Chondrocyte (in vitro differentiated cells): ENCODE measurements at places on chromosomes 13 and 19. TPM values are rescaled to one million over a fixed set of nuclear protein-coding genes. Genes with fewer than 3 reads are reported as not detected.
A peak's percentile ranks its signal among the peaks of the same experiment; 100 is the strongest.

- no peak for DNase-seq
These were observed 1.5 kb downstream of the ZNF814 start for GRCh38 chr19:57887195-57887941.

GRCh38 chr13:58620176-58620575, 988.6 kb downstream of the PCDH17 start:
- DNase-seq: no peak

GRCh38 chr13:90485436-90485835, 862.1 kb upstream of the MIR17HG start:
- no peak for DNase-seq

SIAH3 gene
- 0.02 TPM in 1 of 3 replicates, not detected in the others for total RNA-seq

DNA sequence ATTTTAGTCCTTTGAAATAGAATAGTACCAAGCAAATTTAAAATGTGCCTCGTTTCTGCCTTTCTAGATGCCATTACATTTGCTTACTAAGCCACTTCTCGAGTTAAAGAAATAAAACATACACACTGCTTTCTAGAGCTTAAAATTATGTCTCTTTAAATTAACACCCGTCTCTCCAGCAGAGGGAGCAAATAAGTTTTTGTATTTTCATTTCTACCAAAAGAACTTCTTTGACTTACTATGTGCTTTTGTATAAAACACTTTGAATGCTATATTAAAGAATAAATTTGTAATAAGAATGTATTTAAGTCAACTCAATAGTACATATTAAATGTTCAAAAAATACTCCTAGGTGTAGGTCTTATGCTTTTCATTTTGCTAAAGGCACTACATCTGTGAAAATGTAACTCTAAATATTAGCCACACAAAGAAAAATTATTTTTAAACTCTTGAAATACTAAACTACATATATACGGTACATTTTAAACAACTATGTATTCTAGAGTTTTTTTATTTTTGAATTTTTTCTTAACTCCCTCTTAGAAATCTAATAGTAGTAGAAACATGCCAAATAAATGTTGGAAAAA, 269.3 kb upstream of the MIR17HG start:
- no peak for DNase-seq

- DNase-seq: no peak
These were observed 733 bp upstream of the ENOX1 start for GRCh38 chr13:43787518-43787891.

DNA sequence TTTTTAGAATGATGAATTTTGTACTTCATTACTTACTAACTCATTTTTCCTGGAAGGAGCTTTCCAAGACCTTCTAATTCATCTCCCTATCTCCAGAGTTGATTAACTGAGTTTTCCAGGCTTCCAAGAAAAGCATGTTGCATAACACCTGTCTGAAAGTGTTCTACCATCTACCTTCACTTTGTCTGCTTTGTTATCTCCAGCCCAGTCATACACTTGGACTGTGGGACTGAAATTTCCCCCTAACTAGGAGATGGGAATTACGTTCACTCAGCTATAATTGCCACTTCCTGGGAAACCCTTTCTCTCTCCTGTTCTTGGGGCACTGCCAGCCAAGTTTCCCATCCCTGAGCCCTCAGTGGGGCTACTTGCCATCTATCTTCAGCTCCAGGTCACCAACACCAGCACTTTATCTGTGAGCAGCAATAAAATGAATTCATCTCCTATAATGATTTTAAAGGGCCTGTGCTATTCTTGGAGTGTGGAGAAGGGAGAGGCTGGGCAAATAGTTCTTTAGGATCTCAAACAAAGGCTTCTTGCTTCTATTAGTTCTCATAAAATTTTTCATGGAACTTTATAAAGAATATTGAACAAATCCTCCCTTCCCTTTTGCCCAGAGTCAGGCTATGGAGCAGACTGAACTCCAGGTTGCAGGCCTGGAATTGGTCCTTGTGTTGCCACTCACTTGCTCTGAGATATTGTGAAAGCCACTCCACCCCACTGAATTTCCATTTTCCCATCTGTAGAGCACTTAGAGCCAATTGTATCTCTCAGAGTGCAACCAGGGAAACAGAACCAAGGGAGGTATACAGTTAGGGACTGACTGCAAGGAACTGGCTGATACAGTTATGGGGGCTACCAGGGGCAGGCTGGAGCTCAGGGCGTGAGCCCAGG, 17.8 kb upstream of the ATP12A start:
- no peak for DNase-seq

ZNF677 gene
- 21.2 to 28.9 TPM (median 21.5 TPM) in 3 replicates for total RNA-seq

- DNase-seq: no peak
These were observed 33.4 kb downstream of the FAM124A start for GRCh38 chr13:51255556-51255955.

DNA sequence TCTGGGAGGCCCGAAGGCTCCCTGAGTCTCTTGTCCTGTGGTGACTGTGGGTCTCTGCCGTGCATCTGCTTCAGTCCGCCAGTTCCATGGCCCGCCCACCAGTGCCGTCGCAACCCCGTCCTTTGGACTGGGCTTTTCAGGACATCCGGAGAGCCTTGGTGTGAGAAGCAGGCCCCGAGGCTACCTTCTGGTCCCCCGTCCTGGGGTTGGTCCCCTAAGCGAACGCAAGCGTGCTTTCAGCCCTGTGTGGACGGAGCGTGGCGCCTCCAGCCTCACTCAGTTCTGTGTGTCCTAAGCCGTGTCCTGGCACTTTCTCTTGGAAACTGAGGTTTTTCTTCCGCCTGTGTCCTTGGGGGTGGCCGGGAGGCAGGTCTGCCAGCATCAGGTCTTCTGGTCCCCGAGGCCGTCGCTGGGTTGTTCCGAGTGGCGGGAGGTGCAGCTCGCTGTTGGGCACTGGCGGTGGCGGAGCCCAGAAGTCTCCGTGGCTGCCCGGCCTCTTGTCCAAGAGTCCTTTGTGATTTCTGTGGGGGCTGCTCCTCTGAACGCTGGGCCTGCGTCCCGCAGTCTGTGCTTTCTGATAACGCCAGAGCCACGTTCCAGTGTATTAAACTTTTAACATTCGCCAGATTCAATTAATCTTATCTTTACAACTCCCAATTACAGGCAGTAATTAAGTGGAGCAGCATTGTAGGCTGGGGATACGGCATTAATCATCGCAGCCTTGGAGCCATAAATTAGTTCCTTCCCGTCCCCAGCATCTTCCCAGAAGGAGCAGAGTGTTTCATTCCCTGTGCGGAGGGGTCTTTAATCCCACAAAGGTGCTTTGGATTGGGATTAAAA, 99.5 kb downstream of the KDM4B start:
- no peak for DNase-seq

UBE2M gene
- 70.3 to 80.7 TPM (median 76.3 TPM) in 3 replicates for total RNA-seq

SIGLEC12 gene
- not detected in 3 replicates for total RNA-seq

CXCL17 gene
- total RNA-seq: not detected in 3 replicates

EDNRB gene
- 0.12 TPM in 1 of 3 replicates, not detected in the others for total RNA-seq

DNA sequence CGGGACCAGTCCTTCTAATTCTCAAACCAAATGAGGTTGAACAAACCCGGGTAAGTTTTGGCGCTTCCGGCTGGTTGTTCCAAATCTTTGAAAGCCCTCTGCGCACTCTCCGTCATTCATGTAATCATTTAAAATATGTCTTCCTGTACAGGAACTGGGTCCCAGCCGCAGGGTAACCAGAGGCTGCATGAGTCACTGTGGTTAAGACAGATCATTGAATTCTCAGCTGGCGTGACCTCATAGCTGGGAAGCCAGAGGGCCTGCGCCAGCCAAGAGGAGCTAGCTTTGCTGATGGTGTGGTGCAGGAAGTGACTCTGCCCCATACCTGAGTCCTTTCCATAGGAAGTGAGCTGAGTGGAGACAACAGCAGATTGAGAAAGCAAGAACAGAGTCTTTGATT, 135.2 kb downstream of the TSHZ3 start:
- DNase-seq: no peak

ITGBL1 gene
- total RNA-seq: 391 to 806 TPM (median 407 TPM) in 3 replicates

GRCh38 chr19:13929340-13929739, 8.9 kb downstream of the PODNL1 start:
- DNase-seq: no peak

ZNF667 gene
- total RNA-seq: not detected in 3 replicates

DNA sequence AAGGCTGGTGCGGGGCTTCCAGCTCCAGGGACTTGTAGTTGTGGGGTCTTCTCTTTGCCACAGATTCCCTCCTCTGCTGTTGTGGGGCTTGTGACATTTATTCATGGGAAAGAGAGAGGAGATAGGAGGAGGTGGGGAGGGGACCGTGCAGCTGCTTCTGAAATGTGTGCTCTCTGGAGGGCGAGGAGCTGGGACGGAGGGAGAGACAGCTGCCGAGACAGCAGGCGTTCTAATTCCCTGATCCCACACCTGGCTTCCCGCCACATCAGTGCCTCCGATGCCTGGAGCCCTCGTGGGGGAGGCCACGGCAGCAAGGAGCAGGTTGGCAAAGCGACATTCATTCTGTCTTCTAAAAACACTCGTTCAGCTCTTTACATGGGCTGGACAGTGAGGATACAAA, 164.4 kb downstream of the USP12 start:
- no peak for DNase-seq

DNA sequence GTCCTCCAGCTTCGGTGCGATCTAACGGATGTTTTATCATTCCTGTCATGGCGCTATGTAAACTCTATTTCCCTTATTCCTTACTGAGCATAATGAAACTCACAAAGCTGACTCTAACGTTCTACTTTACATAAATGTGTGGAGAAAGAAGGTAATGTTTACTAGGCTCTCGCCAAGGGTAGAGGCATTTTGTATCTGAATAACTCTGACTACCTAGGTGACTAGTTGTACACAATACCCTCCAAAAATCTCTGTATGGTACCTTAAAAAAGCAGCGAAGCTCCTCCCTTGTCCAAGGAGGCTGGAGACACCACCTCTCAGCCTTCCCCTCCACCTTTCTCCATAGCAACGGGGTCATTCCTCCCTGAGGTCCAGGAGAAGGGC, 316 bp upstream of the ZNF530 start:
- DNase-seq: no peak

FTL gene
- 1,722 to 4,533 TPM (median 1,892 TPM) in 3 replicates for total RNA-seq

NUFIP1 gene
- total RNA-seq: 4.7 to 6.4 TPM (median 5.1 TPM) in 3 replicates

PGLYRP1 gene
- not detected in 3 replicates for total RNA-seq

GRCh38 chr19:34017024-34017423, 155.3 kb upstream of the LSM14A start:
- DNase-seq: no peak

DNA sequence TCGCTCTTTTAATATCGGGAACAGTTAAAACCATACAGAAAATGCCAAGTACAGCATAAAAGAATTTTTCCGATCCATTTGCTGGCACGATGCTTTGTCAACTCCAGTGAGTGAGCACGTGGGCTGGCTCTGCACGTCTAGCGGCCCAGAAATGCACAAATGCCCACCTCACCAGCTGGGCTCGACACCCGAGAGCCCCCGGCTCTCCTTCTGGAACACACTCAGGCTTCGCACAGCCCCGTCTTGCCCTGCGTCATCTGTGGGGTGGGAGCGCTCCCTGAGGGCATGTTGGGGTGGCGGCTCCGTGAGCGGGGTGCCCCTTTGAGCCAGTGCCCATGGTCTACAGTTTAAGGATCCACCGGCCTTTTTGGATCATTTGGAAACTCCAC, 24.5 kb downstream of the ATP4B start:
- peak; percentile 69 for DNase-seq

DNA sequence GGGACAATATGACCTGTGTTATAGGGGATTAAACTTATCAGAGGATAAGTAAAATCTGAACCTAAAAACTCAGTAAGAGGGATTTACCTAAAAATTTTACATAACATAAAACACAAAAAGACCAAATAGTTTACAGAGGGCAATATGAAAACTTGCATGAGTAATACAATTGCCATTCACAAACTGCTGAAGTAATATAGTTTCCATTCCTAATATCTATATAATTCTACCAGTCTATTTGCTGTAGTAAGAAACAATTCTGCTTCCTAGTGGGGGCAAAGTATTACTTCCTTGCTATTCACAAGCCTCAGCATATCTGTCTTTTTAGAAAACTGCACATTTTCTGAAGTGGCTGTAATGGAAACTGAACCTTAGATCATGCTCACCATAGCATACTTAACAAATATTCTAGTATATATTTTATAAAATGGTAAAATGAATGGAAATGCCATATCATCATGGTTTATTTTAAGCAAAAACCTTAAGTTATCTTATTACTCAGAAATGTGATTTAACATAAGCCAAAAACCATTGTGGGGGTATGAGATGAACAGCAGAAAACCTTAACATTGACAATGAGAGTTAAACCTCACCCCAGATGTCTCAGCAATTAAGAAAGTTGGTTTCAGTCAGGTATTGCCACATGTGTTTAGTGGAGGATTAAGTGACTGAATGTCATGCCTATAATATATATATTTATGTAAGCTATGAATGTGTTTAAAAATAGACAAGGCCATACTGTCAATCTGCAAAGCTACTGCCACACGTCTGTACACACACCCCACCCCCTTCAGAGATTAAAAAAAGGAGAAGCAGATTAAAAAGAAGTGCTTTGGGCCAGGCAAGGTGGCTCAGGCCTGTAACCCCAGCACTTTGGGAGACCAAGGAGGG, 136.8 kb downstream of the MIPEP start:
- DNase-seq: no peak

DNA sequence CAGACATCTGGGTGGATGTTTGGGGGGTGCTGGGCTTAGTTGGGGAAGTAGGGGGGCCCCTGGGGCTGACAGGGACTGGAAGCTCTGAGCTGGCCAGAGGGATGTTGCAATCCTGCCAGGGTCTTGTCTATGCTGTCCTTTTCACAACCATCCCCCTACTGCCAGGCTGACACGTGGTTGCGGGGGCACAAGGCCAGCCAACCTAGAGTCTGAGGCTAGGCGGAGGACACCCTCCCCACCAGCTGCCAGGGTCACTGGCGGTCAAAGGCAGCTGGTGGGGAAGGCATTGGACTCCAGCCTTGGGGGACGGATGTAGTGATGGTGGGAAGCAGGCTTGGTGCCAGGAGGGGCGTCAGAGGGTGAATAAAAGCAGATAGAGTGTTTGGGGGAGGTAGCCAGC, 1.6 kb upstream of the APOC1 start:
- DNase-seq: no peak

DNA sequence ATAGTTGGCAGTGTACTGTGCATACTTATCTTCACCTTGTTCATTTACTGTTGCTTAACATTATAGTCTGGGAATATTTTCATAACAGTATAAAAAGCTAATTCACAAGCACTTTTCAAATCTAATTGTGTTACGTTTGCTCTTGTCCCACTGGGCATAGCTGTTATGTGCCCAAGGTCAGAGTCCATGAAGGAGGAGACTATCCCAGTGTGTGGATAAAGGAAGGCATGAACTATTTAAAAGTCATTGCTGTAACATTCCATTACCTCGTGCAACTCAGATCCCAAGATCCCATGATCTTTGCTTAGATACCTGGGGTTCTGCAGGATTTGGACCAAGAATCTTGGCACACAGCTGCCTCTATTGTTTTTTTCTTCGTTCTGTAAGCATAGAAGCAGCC, 35.1 kb upstream of the RFXAP start:
- DNase-seq: no peak

LILRB2 gene
- total RNA-seq: not detected in 3 replicates
